ENCODE measurements at places on chromosomes 7 and 10.

DNA sequence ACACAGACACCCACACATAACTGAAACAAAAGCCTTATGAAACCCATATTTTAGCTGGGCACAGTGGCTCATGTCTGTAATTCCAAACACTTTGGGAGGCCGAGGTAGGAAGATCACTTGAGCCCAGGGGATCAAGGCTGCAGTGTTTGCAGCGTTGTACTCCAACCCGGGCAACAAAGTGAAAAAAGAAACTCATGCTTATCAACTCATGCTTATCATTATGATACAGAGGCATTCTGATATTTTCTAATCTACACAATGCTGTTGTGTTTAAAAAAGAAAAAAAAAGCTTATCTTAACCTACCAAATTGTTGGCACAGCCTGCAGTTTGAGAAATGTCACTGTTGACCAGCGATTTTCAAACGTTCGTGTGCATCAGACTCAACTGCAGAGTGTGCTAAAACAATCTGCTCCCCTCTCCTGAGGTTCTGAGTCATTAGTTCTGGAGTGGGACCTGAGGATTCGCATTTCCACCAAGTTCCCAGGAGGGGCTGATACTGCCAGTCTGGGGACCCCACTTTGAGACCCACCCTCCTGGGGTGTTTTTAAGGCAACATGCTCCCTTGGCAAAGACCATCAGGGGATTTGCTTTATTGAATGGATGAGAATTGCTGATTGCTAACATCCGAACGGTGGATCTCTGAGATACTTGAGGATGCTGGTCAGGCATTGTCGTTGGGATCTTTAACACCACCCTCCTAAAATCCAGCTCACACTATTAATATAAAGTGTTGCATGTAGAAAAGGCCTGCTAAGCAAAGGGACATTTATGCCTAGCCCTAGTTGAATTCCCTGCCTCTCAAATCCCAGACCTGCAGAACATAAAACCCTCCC is 16.2 kb downstream of the CHST3 start:
- DNase-seq, result no peak

- DNase-seq, result no peak
Measured at GRCh38 chr10:42691361-42692120, 53.2 kb upstream of the ZNF33B start.

- no peak for DNase-seq
Measured at GRCh38 chr10:110918269-110918642, 724 bp downstream of the BBIP1 start.

GRCh38 chr10:101228966-101229265 is 347 bp downstream of the LBX1 start:
- DNase-seq, result no peak

DNA sequence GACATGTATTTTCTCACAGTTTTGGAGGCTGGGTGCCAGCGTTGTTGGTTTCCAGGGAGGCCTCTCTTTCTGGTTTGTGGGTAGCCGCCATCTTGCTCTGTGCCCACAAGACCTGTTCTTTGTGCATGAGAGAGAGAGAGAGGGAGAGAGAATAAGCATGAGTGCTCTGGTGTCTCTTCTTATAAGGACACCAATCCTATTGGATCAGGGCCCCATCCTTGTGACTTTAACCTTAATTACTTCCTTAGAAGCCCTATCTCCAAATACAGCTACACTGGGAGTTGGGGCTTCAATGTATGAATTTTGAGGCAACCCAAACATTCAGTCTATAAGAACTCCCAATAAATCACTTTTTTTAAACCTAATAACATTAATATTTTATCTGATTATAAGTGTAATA is 114.6 kb downstream of the PARP12 start:
- no peak for DNase-seq

DNA sequence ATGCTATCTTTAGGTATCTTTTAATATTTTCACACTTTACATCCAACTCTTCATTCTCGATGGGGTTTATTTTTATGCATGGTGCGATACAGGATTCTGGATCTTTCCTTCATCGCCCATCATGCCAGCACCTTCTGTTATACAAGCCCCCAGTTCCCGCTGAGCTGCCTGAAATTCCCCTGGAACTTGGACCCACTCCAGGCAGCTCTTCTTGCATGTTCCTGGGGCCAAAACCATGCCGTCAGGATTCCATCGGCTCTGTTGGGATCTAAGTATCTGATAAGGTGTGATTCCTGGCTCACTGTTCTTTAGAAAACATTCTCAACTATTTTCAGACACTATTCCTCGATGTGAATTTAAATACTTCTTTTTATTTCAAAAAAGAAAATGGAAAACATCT is 40.5 kb upstream of the PPP2R2D start:
- DNase-seq, result no peak
